A549 (cell line): ENCODE measurements at places on chromosomes 5 and 9. TPM values are rescaled to one million over a fixed set of nuclear protein-coding genes. Genes with fewer than 3 reads are reported as not detected.

HCN1 gene
- polyA plus RNA-seq: not detected in 3 replicates

DNA sequence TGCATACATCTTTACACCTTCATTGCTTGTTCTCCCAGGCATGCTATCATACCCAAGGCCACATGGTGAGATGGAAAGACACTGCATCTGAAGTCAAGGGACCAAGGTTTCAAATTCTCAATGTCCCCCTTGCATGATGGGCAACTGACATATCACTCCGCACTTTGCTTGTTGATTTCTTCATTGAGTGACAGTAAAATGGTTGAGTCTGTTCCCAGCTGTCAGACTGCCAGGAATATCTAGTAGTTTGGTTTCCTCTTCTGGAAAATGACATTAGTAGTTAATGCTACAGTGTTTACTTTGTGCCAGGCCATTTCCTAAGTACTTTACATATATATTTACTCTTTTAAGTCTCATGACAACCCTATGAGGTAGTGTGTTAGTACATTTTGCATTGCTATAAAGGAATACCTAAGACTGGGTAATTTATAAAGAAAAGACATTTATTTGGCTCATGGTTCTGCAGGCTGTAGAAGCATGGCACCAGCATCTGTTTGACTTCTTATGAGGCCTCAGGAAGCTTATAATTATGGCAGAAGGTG is 114.4 kb downstream of the PCSK1 start:
- no peak for DNase-seq

DNA sequence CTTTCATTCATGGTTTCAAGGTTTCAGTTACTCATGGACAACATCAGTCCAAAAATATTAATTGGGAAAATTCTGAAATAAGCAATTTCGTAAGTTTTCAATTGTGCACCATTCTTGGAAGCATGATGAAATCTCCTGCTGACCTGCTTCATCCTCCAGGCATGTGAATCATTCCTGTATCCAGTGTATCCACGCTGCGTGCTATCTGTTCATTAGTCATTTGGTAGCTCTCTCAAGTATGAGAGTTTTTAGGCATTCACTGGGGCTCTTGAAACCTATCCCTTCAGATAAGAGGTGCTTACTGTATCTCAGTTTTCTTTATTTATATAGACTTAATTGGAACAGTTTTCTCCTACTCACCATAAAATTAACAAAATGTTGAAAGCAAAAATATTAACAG is 293.0 kb downstream of the CDH12 start:
- DNase-seq: peak; percentile 12

- DNase-seq: no peak
These were observed 354.3 kb upstream of the CDH9 start for GRCh38 chr5:27392716-27393115.

GRCh38 chr5:96506376-96506775 is 73.3 kb upstream of the PCSK1 start:
- DNase-seq: no peak

PDE8B gene
- 2.8 to 4.0 TPM (median 2.9 TPM) in 3 replicates for polyA plus RNA-seq

DNA sequence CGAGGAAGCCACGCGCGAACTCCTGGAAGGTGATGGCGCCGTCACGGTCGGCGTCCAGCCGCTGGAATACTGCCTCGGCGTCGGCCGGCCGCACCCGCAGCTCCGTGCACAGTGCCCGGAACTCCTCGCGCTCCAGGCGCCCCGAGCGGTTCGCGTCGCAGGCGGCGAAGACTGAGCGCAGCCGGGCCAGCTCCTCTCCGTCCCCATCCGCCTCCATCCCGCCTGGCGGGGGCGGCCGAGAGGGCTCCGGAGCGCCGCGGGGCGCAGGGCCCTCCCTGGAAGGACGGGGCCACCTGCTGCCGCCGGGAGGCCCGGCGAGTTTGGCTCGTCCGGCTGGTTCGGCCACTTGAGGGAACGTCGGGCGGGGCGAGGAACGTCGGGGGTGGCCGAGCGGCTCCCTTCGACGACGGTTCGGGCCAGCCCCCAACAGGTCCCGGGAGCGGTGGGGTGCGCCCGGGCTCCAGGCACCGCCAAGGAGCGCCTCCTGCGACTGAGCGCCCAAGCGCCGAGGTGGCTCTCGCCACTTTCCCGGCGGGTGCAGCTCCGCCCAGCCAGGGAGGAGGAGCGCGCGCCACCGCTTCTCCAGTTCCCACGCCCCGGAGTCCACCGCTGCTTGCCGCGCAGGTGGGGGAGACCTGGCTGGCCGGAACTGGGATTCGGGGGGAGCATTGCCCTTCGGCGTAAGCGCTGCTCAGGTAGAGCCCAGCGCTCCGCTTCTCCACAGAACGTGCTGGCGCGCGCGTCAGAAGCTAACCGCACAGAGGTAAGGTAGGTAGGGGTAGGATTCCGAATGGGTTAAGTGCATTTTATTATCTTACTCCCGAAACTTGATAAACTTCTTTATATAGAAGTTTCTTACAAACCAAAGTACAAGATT is at the start of gene RASEF:
RASEF (minus strand) TSS at position 492 of the 877 bp plus-strand sequence; CDS start at position 217, 275 bp downstream.
- peak; percentile 80 for DNase-seq

GRCh38 chr5:135623186-135623715 is 44.5 kb upstream of the CXCL14 start:
- DNase-seq: no peak

RNF183 gene
- polyA plus RNA-seq: not detected in 3 replicates
